ENCODE measurements at places on chromosomes 7 and 10.

GRCh38 chr10:60023155-60023877 is 117.0 kb upstream of the CCDC6 start:
- DNase-seq: no peak

DNA sequence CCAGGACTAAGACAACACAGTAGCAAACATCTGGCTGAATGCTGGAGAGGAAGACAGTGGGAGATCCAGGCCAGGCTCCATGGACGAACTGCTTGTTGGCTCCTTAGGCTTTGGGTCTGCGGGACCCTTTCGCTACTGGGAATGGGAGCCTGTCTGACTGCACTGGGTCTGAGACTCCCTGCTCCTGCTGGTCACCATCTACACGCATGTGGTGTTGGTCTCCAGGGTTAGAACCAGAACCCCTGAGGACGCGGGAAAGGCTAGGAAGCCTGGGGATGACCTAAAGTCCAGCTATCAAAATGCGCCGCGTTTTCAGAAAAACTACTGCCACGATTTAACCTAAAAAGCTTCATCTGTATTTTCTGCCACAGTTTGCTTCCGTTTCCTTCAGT is 817 bp upstream of the DNAJB6 start:
- DNase-seq: no peak

GRCh38 chr10:118868589-118868988 is 113.8 kb upstream of the CACUL1 start:
- no peak for DNase-seq

- DNase-seq: no peak
Observed at GRCh38 chr7:99772565-99772964, 11.4 kb downstream of the CYP3A4 start.

DNA sequence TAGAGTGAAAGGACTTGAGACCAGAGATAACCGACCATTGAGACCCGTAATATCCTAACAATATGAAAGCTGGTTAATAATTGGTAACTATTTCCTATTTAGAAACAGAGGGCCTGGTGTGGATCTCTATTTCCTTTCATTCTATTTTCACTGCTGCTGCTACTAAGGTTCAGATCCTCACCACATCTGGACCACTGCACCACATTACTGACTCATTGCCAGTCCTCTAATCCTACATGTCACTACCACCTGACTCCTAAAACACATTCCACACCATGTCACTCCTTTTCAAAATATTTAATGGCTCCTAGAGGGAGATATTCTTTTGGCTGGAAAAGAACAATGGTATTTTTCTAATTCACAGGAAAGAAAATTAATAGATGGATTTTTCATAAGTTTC is 6.4 kb downstream of the USP54 start:
- no peak for DNase-seq

- DNase-seq: no peak
Observed at GRCh38 chr10:108104551-108105156, 940.1 kb upstream of the SORCS1 start.

DNA sequence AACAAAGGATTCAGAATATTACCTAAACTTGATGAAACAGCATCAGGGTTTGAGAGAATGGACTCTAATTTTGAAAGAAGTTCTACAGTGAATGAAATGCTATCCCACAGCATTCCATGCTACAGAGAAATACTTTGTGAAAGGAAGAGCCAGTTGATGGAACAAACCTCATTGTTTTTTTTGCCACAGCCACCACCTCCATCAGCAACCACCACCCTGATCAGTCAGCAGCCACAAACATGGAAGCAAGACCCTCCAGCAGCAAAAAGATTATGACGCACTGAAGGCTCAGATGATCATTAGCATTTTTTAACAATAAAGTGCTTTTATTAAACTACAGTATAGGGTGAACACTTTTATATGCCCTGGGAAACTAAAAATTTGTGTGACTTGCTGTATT is 98.7 kb downstream of the LRRC4 start:
- DNase-seq: no peak

DNA sequence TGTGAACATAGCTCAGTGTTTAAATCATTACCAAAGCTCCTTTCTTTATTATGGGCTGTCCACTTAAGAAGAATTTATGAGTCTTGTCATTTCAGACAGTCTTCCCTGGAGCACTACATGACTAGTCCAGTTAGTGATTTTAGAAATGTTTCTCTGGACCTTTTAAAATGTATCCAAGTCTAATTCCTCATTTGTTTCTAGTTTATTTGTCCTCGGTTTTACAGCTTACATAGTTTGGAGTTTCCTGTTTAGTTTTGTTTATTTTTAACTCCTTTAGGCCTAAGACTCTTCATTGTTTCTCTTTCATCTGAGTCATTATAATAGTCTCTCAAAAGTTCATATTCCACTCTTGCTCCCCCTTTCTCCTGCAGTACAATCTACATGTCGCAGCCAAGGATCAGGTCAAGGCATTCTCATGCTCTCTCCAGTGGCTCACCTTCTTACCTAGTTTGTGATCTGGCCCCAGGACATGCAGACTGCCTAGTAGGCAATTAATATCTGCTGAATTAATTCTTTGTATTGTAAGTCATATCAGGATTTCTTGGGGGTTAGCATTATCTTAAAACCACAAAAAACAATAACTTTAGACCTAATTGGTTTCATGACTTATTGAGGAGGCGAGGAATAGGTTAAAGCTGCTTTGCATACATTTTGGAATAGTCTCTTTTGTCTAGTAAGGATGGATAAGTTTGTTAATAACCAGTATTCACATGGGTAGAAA is 93.8 kb downstream of the MAPK8 start:
- DNase-seq: no peak

DNA sequence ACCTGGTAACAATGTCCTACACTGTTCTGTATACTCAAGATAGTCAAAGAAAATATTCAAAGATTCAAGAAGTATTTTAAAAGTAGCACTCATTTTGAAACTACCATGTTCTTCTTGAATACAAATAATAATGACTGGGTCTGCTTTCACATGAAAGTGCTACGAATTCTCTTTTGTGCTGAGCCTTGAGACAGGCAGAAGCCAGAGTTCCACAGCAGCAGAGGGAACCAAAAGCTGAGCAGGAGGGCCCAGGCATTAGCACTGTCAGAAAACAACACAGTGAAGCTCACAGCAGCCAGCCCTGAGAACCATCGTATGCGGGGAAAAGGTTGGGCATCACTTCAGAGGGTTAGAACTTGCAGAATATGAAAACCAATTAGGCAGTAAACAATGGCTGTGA is 38.9 kb downstream of the ANKMY2 start:
- no peak for DNase-seq
